Upper lobe of left lung (tissue), 6 donors: ENCODE measurements at places on chromosomes 7 and 10. TPM values are rescaled to one million over a fixed set of nuclear protein-coding genes. Genes with fewer than 3 reads are reported as not detected.
A peak's percentile ranks its signal among the peaks of the same experiment; 100 is the strongest.

- DNase-seq = peak; percentile 54
Observed at GRCh38 chr7:29194594-29195427, at the start of gene CHN2. CHN2 (plus strand) TSS chr7:29194775.

DNA sequence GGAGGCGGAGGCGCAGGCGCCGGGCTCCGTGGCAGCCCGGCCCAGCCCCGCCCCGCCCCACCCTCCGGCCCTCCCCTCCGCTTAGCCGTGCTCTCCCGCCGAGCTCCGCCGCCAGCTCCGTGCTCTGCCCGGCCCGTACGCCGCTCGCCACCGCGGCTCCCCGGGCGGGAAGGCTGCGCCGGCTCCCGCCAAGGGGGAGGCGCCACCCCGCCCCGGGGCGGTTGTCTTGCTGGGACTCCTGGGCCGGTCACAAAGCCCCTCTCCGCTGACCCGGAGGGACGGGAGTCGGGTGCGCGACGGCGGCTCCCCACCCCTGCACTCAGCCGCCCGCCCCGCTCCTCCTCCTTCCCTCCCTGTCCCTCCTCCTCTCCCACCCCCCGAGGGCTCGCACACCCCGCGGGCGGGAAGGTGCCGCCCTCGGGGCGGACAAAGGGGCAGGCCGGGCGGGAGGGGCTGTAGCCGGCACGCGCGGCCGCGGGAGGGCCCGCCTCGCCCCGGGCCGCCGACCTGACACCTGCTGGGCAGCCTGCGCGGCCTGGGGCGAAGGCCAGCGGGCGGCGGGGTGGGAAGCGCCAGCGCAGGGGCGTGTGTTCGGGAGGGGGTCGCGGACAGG, 11.5 kb upstream of the SP8 start:
- DNase-seq = peak; percentile 49

DNA sequence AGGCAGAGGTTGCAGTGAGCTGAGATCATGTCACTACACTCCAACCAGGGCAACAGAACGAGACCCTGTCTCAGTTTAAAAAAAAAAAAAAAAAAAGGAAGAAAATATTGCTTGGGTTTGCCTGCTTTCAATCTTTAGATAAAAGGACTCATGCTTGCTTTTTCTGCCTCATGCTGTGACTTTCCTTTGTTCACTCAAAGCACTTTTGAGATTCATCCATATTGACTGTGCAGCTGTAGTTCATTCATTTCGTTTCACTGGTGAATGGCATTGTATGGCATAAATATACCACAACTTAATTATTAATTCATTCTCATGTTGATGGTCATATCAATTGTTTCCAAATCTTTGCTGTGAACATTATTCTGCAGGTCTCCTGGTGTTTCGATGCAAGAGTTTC, 97.6 kb upstream of the NFE2L3 start:
- no peak for DNase-seq

DNA sequence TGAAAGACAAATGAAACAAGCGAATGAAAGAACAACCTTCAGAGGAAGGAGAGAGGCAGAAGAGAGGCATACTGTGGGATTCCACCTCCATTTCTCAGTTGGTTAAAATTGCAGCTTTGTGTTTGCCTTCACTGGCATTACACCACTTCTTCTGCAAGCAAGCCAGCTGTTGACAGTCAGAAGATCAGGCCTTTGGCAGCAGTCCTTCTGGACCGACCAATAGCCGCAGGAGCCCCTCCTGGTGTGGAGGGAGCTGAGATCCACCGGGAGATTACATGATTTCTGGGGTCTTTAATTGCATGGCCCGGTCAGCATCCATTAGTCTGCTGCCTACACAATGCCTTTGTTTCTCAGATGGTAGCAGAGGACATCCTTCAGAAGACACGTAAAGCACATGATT, 206.7 kb downstream of the ADAM12 start:
- no peak for DNase-seq

- DNase-seq = no peak
Observed at GRCh38 chr10:99524050-99524666, 8.6 kb upstream of the NKX2-3 start.

DNA sequence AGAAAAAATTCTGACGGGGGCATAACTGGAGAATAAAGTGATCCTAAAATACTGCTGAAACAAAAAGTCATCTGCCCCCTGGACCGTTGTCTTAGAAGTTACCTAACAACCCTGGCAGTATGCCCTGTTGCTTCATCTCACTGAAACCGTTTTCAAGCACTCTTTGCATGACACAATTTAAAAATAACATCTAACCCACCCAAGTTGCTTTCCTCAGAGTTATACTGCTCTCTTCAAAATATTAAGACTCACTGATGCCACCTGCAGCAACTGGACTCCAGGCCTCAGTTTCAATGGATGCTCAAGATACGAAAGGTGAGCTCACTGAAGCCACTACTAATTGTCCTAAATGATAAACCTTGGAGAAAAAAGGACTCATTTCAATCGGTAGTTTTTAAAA, 57.4 kb downstream of the CDK6 start:
- DNase-seq = peak; percentile 26

- no peak for DNase-seq
Observed at GRCh38 chr7:125857606-125858005, 928.0 kb upstream of the POT1 start.

DNA sequence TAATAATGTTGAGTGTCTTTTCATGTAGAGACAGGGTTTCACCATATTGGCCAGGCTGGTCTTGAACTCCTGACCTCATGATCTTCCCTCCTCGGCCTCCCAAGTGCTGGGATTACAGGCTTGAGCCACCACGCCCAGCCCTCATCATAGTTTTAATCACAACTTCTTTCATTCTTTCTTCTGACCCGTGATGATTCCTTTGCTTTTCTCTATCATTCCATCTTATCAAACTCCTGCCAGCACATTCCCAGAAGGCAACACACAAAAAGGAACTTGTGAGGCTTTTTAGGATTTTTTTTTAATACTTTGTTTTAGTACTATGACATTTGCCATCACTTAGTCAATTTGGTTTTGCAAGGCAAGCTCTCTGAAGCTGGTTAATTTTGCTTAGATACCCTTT, 77.5 kb upstream of the MEOX2 start:
- no peak for DNase-seq

DNA sequence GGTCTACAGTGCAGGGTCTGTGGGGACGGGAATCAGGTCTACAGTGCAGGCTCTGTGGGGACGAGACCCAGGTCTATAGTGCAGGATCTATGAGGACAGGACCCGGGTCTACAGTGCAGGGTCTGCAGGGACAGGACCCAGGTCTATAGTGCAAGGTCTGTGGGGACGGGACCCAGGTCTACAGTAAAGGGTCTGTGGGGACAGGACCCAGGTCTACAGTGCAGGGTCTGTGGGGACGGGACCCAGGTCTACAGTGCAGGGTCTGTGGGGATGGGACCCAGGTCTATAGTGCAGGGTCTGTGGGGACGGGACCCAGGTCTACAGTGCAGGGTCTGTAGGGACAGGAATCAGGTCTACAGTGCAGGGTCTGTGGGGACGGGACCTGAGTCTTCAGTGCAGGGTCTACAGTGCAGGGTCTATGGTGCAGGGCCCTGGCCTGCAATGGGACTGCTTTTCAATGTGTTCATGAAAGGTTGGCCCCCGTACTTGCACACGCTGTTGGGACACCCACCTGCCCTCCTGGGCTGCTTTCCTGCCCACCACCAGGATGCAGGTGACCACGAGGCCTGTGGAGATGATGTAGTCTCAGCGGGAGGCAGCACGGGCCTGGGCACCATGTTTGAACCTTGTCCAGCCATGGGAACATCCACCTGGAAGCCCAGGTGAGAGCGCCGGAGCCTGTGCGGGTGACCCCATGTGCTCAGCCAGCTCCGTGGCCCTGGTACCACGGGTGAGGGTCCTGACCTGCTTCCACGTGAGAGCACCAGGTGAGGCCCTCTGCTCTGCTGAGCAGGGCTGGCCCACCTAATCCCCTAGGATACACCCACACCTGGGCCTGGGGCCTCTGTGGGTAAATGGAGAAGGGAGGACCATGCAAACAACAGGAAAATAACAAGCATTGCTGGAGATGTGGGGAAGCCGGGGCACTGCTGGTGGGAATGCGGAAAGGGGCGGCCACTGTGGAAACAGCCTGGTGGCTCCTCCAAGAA, 91.4 kb upstream of the DIP2C start:
- no peak for DNase-seq

- no peak for DNase-seq
Observed at GRCh38 chr7:159006610-159007130, 138.0 kb downstream of the VIPR2 start.

GRCh38 chr10:122338609-122339441, 35.7 kb upstream of the PLEKHA1 start:
- DNase-seq = no peak

- DNase-seq = no peak
Observed at GRCh38 chr7:85106719-85107118, 80.1 kb downstream of the SEMA3D start.

- DNase-seq = no peak
Observed at GRCh38 chr10:8721650-8722049, 667.2 kb downstream of the GATA3 start.

The SUN3 gene
- not detected for total RNA-seq

The TACC2 gene
- 701 TPM for total RNA-seq

The CPA2 gene
- total RNA-seq = not detected

The AVL9 gene
- 33.9 TPM for total RNA-seq
